NCI-H1105 (cell line): ENCODE measurements at places on chromosomes 16 and 17.

GRCh38 chr17:65278820-65279184 lies 141.6 kb downstream of the RGS9 start:
- DNase-seq, result no peak

DNA sequence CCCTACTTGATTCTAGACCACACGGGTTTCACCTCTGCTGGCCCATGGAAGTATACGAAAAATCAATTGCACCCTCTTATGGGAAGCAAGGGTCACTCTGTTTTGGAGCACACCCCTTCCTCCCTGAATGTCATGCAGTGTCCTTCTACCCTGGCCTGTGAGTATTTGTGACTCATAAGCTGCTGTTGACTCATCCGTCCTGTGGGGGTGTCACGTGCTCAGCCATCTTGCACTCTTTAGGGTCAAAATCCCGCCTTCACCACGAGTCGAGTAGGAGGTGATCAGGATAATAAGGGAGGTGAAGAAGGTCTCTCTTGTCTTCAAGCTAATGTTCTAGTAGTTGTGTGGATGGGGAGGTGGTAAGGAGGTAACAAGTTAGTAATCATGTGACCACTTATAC lies 341.0 kb upstream of the EEF2KMT start:
- DNase-seq, result no peak

- no peak for DNase-seq
Measured at GRCh38 chr17:33396818-33397217, 103.7 kb upstream of the ASIC2 start.

- DNase-seq, result peak; percentile 63
Measured at GRCh38 chr17:48618256-48618896, 3.3 kb upstream of the HOXB8 start.

DNA sequence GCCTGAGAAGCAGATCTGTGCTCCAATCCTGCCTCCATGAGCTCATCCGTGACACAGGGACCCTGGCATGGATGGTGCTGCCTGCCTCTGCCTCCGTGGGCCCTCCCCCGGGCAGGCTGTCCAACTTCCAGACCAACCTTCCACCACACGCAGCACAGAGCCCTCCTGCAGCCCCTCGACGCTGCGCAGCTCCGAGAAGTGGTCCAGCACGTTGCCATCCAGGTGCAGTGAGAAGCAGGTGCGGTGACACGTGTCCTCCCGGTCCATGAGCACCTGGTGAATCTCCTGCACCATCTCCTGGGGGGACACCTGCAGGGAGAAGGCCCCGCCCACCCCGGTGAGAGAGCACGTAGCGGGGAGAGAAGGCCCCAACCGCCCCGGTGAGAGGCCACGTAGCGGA lies 8.4 kb downstream of the CLUH start:
- DNase-seq, result no peak

- DNase-seq, result no peak
Measured at GRCh38 chr16:20881503-20881878, 18.7 kb downstream of the DCUN1D3 start.

DNA sequence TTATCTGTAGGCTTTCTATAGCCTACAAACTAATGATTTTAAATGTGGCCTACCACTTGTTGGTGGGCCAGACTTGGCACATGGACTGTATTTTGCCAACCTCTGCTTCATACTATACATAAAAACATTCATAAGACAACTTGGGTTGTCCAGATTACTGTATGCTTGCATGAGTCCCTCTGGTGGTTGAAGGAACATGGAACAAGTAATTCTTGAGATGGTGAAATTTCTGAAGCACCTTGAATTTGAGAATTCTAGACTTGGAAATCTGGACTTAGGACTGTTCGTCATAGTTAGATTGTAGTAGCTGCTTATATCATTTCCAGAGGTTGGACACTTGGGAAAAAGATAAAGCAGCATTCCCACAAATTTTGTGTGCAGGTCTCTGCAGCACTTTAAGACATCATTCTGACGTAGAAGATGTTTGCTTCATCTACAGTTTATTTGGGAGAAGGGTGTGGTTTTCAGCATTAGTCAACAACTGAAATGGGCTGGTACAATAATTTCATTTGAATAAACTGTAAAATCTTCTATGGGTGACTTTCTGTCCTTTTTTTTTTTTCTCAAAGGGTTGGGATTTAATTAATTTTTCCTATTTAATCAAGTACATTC lies 31.2 kb downstream of the NFATC3 start:
- no peak for DNase-seq

GRCh38 chr16:24977678-24978075 lies 37.5 kb downstream of the ARHGAP17 start:
- DNase-seq, result no peak
